ENCODE measurements at places on chromosomes 1 and 21.

- DNase-seq, result no peak
Measured at GRCh38 chr1:27011058-27011764, 1.4 kb downstream of the TENT5B start.

DNA sequence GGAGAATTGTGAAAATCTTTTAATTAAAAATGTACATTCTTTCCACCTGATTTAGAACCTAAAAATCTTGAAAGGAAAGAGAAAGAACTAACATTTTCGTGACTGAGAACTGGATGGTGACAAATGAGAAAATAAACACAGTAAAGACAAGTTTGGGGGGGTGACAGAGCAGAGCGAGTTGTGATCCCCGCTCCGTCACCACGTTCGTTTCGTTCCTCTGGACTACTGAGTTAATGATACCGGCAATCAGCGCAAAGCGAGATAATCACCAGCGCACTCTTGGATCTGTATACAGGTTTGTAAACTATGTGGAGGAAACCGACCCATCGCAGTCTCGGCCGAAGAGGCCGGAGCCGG lies 31.2 kb upstream of the CFAP126 start:
- no peak for DNase-seq

GRCh38 chr21:35113064-35113463 lies 64.0 kb upstream of the RUNX1 start:
- no peak for DNase-seq

GRCh38 chr1:9068981-9069325 lies 482 bp downstream of the SLC2A5 start:
- DNase-seq, result no peak

- no peak for DNase-seq
Measured at GRCh38 chr1:51313961-51314777, 16.2 kb downstream of the TTC39A start.

GRCh38 chr21:41358193-41359166 lies 3.3 kb upstream of the MX2 start:
- DNase-seq, result no peak

DNA sequence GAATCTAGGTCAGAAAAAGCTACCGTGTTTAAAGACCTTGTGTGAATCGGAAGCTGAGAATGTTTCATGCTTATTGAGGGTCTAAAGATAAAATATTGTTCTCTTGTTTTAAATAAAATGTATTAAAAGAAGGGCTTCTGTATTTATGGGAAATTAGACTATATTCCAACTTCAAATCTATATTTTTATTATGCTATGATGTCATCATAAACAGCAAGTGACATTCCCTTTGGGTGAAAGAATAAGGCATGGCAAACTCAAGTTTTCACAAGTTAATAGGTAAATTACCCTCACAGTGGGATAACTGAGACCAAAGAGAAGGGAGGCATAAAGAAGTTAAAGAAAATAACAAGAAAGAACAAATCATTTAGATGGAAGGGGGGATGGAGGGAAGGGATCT lies 333.8 kb upstream of the NR5A2 start:
- no peak for DNase-seq

DNA sequence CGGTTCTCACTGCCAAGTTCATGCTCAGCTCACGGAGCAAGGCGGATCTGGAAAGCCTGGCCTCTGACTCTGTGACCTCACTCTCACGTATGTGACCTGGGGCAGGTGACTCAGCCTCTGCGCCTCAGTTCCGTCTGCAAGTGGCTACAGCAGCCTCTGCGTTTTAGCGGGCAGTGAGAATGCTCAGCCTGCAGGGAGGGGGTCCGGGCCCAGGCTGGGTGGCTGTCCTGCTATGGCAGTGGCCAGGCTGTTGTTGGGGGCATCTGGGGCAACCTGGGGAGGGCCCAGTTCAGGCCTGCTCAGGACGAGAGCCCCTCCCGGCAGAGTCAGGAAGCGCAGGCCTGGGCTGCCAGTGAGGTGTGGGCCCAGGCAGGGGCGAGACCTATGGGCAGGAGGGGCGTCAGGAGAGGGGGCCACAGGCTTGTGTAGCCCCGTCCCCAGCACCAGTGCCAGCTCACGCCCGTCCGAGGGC lies 27.9 kb downstream of the ARHGEF16 start:
- DNase-seq, result no peak

GRCh38 chr21:43599728-43600127 lies 59.6 kb downstream of the HSF2BP start:
- no peak for DNase-seq

DNA sequence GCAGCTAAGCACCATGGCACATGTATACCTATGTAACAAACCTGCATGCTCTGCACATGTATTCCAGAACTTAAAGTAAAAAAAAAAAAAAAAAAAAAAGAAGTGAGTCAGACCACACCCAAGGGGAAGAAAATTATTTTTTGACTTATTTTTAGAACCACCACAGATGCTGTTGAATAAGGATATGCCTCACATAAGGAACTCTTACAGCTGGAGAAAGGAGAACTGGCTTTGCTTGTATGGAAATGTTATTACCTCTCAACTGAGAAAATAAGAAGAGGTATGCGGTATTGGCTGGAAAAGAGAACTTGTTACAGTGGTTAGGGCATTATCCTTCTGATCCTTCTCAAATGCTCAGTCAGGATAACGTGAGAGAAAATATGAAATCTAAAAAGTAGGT lies 27.5 kb upstream of the FCER1A start:
- DNase-seq, result no peak

DNA sequence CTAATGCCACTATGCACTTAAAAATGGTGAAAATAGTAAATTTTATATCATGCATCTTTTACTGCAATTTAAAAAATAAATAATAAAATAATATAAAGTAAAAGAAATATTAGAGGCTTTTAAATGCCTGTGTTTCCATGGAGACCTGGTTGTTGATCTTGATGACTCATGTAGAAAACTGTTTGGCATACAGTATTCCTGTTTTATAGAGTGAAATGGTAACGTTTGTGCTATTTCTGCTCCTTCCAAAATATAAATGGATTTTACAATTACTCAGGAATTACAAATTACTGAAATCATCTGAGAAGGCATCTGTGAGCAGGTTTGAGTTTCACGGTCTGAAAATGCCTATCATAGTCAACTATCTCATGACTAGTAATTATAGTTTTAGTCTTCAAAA lies 98.4 kb upstream of the USP25 start:
- no peak for DNase-seq

GRCh38 chr1:150809651-150810050 lies 1.6 kb upstream of the CTSK start:
- no peak for DNase-seq

GRCh38 chr1:200488375-200489165 lies 78.7 kb upstream of the ZNF281 start:
- DNase-seq, result no peak

- no peak for DNase-seq
Measured at GRCh38 chr1:193629875-193630274, 443.5 kb upstream of the B3GALT2 start.

DNA sequence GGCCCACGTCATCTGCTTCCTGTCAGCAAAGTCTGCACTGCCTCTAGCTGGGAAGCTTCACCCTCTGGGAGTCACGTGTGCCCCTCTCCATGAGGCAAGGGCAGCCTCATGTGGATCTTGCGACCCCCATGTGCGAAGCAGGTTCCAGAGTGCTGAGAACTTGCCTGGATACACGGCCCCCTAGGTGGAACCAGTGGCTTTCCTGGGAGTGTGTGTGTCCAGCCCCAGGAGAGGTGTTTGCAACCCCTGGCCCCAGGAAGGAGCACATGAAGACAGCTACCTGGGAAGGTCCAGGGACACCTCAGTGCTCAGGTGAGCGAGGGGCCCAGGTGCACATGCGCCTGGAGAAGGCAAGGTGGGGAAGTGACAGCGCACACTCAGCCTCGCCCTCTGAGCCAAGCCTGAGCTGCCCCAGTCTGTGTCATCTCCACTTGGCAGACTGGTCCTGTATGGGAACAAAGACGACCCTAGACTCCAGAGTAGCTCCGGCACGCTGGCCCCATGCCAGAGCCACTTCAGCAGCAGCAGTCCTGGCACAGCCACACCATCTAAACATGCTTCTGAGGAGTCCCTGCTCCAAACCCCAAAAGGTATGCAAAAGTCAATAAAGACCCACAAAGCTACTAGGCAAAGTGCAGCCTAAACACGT lies 8.9 kb downstream of the LSS start:
- DNase-seq, result no peak

GRCh38 chr1:41638086-41639024 lies 153.9 kb upstream of the EDN2 start:
- DNase-seq, result no peak

GRCh38 chr1:72011721-72012120 lies 270.6 kb downstream of the NEGR1 start:
- DNase-seq, result no peak

DNA sequence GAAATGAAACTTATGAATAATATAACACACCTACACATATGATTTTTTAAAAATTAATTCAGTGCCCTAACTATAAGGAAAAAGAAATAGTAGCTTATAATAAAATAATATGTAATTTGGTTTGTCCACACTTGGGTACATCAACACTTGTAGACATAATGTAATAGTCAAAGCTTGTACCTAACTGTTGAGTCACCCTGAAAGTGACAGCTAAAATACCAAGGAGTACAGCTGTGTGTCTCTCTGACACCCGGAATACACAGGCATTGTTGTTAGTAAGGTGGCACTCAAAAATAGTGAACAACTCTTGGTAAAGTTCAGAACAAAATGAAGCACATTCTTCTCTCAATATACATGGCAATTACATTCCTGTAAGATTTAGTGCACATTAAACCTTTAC lies 243.4 kb downstream of the TRABD2B start:
- no peak for DNase-seq

- DNase-seq, result no peak
Measured at GRCh38 chr1:207711285-207711684, 40.6 kb upstream of the CD46 start.

DNA sequence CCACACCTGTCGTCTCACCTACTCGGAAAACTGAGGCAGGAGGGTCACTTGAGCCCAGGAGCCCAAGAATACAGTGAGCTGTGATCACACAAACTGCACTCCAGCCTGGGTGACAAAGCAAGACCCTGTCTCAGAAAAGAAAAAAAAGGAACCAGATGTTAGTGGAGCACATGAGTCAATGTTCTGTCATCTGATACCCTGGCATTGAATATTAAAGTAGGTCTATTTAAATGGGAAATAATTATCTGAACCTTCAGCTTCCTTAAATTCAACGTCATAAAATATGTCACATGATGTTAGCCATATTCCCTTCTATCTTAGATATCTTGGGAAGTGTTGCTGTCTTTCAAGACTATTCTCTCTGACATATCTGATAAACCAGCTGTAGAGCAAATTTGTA lies 47.3 kb downstream of the NCAM2 start:
- no peak for DNase-seq

DNA sequence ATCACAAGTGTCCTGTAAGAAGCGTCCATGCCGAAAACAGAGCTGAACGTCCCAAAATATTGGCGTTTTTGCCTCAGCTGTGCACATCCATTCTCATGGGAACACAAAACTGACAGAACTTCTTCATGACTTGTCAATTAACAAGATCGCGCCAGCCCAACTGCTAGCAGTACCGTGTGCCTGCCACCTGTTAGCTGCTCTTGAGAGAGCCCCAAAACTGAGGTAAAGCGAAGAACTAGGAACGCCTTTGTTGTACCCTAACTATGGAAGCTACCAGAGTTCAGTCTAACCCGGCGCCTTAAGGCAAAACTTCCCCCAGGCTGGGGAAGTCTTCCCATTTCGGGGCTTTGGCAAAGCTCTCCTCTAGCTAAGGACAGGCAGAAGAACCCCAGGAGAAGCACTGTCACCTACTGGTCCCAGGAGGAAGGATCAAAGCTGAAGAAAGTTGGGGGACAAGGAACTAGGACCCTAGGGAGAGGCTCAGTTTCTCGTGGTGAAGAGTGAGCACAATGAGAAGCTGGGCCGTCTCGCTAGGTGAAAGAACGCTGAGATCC lies 719 bp downstream of the EYA3 start:
- DNase-seq, result no peak

DNA sequence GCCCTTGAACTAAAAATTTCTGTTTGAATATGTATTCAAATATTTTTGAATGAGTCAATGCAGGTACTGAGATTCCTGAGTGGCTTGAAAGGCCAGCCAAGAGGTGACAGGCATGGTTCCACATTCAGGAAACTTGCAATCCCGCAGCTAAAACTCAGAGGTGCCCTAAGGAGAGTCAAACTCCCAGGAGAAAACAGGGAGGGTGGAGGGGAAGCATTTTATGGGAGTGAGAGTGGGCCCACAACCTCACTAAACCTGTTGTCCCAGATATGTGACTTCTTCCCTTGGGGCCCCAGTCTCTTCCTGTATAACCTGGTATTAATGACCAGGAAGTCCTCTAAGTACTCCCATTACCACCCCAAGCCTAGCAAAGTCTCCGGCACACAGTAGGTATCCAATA lies 189.6 kb downstream of the PLPP3 start:
- DNase-seq, result no peak

DNA sequence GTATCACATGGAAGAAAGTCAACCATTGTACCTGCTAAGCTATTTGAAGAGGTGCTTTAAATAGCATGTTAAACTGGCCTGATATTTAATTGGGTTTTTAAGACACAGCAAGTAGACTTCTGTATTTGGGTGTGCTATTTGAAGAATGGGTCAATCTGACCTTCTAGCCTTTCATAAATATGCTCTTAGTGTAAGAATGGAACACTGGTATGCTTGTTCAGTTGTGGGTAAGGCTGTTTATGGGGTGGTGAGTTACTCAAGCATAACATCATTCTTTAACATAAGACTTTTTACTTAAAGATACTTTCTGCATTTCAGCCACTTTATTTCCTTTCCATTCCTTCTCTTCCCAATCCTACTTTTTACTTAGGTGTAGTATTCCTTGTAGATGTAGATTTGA lies 21.4 kb downstream of the AHCYL1 start:
- no peak for DNase-seq

- no peak for DNase-seq
Measured at GRCh38 chr1:10761503-10762152, 34.8 kb downstream of the CASZ1 start.

DNA sequence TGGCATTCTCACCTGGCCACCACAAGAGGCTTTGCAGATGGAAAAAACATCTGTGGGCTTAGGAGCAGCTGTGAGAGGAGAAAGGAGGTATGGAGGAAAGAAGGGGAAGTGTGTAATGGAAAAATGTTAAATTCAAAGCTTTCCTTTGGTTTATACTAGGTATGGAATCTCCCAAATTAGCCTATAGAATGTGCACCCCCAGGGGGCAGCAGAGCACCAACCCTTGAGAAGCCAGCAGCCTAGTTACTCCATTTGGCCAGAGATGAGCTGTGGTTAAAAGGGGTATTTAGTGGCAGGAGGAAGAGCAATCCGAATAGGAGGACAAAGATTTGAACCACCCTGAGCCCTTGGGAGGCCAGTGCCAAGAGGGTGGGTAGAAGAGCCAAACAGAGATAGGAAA lies 97.5 kb upstream of the CTTNBP2NL start:
- no peak for DNase-seq

GRCh38 chr1:15412175-15412800 lies 2.6 kb downstream of the EFHD2 start:
- DNase-seq, result peak; percentile 80

DNA sequence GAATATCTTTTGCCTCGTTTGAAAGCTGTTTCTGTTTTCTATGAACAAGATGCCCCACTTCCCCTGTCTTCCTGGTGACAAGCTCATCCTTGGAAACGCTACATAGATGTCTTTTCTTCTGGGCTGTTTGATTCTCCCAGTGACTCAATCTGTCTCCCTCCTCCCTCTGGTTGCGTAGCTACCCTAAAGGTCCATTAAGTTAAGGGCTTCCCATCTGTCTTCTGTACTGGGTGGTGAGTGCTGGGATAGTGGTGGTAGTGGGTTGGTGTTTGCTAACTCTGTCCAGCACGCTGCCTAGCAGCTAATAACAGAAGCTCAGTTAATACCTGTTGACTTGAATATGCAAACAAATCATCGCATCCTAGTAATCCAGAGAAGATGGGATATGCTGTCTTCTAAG lies 50.2 kb upstream of the GCLM start:
- no peak for DNase-seq

- DNase-seq, result no peak
Measured at GRCh38 chr1:178870944-178871343, at the start of gene ANGPTL1. Gene ANGPTL1 (minus strand): TSS chr1:178871077. CDS start chr1:178865776, 5,301 bp downstream.
